ENCODE measurements at places on chromosomes 7 and 10.
A peak's percentile ranks its signal among the peaks of the same experiment; 100 is the strongest.

GRCh38 chr7:30412782-30413504 lies 65.6 kb downstream of the NOD1 start:
- DNase-seq = no peak

- DNase-seq = no peak
Observed at GRCh38 chr7:149050941-149051340, 22.6 kb upstream of the PDIA4 start.

DNA sequence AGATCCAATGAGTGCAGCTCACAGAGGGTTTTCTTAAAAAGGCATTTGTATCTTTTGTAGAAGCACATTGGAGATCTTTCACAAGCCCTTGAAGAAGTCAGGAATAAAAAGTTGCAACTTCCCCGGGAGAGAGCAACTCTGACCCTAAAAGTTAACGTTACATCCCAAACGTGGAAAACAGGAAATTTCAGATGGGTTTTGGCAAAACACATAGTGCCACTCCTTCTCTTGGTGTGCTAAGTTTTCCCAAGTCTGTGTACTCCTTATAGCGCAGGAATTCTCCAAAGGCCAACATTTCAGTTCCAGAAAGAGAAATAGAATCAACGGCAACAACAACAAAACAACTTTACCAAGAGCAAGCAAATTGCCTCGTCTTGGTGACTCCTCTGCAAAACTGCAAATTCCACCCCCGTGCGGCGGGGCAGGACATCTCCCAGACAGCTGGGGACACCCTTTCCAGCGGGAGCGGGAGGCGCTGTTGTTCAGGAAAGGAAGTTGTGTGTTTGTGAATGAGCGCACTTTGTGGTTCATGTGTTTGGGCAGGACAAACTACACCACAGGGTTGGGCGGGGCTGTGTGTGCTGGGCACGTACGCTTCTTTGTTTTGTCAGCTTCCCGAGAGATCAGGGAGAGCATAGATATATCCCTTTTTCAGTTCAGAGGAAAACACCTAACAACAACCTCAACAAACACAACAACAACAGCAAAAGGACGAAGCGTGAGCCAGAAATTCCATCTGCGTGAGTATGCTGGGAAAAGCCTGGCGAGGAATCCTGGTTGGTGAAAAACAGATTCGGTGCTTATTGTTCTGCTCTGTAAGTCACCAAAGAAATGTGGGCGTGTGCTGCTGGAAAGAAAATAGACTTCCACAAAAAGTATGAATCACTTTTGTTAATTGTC lies 294.7 kb upstream of the PITRM1 start:
- no peak for DNase-seq

DNA sequence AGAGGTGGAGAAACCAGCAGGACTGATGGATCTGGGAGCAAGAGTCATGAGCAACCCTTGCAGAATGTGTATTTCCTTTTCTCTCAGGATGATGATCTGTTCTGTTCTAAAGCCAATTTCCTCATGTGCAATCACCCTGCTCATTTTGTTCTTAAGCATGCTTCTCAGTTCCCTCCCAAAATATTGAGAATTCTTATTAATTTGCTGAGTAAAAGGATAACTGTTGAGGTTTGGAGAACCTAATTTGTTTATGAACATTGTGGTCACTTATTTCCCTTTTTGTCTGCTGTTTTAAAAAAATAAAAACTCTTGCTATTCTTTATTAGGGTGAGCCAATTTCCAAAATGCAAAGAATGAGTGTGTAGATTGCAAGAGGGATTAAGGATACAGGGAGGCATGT lies 106.8 kb downstream of the APBB1IP start:
- DNase-seq = no peak

GRCh38 chr10:73899423-73899822 lies 11.5 kb upstream of the PLAU start:
- no peak for DNase-seq

DNA sequence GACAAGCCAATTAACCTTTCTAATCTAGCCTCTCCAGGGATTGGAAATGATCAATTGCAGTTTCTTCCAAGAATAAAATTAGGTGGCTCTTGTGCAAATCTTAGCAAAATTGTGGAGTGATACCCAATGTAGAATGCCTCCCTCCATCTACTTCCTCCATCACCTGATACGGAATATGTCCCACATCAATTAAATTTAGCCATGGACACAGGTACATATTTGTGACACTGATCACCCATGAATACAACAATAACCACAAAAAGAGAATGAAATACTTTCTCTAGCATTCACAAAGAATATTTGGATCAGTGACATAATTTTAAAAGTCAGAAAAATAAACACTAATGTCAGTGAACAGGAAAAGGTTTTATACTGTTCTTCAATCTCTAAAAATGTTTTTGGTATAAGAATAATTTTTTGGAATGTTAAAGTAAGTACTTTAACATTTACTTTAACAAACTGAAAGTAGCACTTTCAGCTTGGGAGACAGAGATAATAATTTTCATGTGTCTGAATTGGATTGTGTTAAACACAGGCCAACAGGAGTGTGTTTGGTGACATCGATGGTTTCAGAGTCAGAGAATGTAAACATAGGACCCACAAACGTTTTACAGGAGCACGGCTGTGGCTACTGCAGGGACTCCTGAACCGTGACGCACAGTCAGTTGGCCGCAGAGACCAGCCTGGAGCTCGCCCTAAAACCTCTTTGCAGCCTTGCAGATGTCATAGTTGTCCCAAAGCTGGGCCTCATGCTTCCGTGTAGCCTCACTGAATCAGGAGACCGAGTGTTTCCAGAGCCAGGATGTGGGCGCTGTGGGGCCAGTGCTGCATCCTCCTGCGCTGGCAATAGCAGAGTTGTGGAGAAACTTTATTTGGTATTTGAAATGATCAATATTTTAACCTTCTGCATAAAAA lies 7.2 kb downstream of the RBM20 start:
- DNase-seq = peak; percentile 6

- no peak for DNase-seq
Observed at GRCh38 chr10:77359287-77359691, 278.3 kb downstream of the KCNMA1 start.

DNA sequence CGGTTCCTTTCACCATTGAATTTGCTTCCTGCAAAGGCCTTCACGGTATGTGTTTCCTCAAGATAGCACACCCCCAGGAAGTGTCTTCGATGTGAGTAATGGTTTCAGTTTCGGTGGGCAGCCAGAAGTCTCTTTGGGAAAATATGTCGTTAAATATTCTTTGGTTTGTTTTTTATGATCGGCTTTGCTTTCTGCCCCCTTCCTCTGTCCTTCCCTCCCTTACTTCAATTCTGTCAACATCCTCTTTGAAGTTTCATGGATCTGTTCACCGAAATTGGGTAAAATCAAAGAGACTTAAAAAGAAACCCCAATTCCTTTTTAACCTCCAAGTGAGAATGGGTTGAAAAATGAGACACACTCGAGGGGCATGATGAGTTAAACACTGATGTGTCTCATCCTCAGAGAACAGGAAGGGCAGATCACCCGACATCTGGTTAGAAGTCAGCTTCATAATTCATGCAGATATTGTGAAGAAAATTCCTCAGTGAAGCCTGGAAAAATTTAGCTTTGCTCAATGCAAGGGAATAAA lies 170.8 kb upstream of the HABP2 start:
- DNase-seq = peak; percentile 34

GRCh38 chr10:125015356-125015944 lies 73.5 kb downstream of the ZRANB1 start:
- peak; percentile 16 for DNase-seq

- DNase-seq = no peak
Observed at GRCh38 chr7:41046221-41046761, 656.6 kb downstream of the INHBA start.

DNA sequence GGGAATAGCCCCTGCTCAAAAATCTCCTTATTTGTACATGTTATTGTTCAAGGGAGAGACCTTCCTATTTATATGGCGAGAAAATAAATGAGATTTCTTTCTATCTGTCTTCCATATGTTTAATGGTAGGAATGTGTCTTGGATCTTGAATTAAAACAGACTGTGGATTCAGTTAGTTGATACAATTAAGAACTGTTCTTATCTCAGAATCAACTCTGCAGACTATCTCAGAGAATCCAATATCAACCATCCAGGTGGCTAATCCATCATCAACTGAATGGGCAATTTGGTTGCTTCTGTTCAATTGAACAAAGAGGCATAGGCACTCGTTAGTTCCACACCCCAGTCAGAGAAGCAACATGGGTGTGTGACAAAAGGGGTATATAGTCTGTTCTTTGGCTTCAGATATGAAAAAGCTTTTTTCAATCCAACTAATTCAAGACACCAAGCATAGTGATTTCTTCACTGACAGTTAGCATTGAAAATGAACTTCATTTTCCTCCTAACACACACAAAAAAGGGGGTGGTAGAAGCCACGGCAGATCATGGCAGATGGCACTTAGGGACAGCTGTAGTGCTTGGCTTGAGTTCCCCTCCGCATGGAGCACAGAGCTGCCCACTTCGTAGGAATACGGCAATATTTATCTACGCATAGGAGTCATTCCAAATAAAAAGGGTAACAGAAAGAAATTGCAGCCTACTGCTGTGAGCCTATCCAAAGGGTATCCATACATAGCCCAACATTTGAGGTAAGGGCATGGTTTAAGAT lies 135.9 kb downstream of the KIAA1217 start:
- DNase-seq = no peak

GRCh38 chr10:116765648-116766081 lies 23.3 kb upstream of the HSPA12A start:
- DNase-seq = no peak

- no peak for DNase-seq
Observed at GRCh38 chr7:50676740-50677637, 105.7 kb downstream of the GRB10 start.

DNA sequence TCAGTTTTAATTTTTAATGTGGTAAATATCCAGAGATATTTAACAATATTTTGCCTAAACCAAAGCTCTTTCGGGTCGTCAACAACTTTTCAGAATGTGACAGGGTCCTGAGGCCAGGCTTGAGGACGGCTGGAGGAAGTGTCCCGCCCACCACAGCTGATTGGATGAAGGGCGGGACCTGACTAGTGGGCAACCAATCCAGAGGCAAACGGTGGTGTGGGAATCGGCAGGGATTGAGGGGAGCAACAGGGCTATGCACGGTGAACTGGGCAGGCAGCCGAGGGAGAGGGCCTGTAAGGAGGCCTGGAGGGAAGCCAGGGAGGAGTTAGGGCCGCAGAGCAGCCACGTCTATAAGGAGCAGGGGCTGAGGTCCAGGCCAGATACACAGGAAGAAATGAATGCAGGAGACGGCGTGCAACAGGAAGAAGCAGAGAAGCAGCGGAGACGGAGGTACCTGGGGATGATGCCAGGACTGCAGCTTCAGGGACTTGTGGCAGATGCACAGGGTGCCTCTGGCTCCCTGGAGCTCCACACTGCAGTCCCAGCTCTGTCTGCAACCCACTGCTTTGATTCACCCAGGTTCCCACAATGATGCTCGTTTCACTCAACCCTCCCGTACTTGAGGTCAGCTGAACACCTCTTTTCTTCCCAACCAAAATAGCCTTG lies 46.1 kb upstream of the ZMIZ1 start:
- no peak for DNase-seq

GRCh38 chr7:142602183-142602582 lies 147.1 kb upstream of the PRSS1 start:
- DNase-seq = no peak

DNA sequence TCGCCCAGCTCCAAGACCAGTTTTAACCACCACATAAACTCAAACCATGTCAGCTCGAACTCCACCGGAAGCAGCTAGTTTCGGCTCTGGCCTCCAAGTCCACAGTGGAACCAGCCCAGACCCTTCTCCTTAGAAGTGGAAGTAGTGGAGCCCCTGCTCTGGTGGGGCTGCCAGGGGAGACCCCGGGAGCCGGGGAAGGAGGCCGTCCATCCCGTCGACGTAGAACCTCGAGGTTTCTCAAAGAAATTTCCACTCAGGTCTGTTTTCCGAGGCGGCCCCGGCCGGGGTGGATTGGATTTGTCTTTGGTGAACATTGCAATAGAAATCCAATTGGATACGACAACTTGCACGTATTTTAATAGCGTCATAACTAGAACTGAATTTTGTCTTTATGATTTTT lies 87.5 kb downstream of the RGS10 start:
- no peak for DNase-seq

All from effector memory CD8-positive, alpha-beta T cell (primary cell).